ENCODE measurements at places on chromosomes 13 and 19.

DNA sequence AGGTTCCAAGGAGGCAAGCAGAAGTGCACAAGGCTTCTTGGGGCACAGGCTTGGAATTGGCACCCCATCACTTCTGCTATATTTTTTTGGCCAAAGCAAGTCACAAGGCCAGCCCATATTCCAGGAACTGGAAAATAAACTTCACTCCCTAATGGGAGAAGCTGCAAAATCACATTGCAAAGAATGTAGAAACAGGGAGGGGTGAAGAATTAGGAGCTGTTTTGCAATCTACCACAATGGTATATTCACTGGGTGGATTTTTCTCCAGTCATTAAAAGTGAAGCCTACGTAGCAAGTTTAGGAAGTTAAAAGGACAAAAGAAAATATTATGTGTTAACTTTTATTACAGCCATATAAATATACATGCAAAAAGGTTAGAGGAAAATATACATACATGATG lies 464.8 kb downstream of the COG6 start:
- DNase-seq: no peak

DNA sequence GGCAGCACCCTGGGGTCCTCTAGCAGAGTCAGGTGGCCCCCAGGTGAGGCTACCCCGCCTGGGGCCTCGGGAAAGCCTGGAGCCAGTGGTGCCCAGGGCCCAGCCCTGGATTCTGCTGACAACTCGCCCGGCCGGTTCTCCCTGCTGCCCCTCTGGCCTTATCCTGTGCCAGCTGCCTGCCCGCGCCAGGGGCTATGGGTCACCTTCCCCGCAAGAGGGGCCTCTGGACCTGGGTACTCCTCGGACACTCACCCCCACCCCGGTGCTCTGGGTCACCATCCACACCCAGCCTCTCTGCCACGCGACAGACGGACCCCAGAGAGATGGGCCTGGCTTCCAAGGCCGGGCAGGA lies 24.0 kb downstream of the ZBTB7A start:
- DNase-seq: no peak

GRCh38 chr13:50585674-50586413 lies 257.6 kb downstream of the DLEU7 start:
- DNase-seq: no peak

DNA sequence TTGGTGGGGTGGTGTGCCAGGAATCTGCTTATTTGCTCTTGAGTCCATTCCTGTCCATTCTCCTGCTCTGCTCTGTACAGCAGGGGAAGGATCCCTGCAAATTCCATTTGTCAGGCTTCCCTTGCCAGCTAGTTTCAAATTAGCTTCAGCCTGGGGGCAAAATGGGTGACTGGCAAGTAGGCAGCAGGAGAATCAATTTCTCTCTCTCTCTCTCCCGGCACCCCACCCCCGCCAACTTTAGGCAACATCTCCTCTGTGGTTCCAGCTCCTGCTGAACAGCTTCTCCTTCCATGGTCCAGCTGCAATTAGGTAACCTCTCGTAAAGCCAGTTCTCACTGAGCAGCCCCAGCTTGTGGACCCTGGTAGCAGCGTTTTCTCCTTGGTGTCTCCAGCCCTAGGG lies 6.7 kb upstream of the MYCBP2 start:
- DNase-seq: no peak

DNA sequence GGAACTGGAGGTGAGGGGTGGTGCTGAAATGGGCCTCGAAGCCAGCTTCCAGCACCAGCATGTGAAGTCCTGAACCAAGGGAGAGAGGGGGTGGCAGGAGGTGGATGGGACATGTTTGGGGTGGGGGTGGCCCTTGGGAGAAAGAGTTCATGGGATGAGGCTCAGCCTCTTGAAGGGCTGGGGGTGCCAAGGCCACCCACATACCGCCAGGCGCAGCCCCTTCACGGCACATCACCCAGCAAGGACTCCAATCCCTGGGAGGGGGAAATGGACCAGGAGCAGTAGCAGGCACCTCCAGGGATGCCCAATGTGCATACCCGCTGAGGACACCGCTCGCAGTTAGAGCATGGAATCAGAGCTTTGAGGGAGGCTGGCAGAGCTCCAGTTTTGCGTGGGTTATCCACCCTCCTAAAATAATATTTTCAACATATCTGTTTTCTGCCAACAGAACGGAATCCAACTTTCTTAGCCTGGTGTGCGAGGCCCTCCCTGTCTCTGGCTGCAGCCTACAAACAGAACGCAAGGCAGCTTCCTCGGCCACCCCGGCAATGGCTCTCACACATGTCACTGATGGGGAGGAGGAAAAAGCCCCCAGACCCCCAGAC lies 140.5 kb upstream of the VSTM2B start:
- DNase-seq: no peak

DNA sequence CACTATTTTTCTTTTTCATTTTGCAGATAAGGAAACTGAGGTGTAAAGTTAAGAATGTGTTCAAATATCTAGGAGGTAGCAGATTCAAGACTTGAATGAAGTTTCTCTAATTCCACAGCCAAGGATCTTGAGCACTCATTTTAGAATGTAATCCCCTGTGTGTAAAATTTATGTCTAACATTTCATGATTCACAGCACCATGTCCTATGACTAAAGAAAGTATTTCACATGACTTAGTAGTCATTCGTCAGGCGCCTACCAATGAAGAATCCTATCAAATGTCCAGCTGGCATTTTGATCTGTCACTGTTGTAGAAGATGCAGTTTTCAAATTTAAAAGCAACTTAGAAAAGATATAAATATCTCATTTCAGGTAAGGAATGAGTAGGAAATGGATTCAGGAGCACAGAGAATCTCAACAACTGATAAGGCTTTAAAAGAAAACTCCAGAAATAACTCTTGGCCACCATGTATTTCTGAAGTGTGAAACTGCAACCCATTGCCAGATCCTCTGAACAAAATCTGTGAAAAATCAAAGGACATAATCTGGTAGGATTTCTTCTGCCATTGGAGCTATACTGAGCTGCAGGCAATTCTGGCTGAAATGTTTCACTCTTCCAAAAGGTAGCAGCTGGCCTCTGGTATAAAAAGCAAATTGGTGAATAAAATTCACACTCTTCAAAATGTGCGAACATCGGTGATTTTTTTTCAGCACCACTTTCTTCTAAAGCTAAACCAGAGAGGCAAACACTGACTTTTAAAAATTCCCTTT lies 92.2 kb downstream of the DCLK1 start:
- no peak for DNase-seq

DNA sequence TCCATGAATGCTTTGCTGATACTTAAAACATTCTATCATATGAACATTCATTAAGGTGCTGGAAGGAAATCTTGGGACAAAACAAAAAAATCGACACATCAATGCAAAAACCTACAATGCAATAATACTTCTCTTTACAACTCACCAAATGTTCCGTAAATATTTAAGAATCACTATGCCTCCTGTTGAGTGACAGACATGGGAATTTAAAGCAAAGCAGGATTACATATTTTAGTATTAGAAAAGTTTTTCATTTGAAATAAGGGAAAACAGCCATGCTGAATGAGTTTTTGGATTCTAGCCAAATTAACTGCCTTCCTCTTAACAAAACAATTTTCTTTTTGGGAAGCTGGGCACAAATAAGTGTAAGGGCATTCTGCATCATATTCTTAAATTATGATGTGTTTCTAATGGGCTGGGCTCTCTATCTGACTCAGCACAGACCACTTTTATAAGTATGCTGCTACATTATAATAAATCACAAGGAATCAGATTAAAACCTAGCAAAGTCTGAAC lies 93.7 kb downstream of the RBM26 start:
- DNase-seq: no peak

DNA sequence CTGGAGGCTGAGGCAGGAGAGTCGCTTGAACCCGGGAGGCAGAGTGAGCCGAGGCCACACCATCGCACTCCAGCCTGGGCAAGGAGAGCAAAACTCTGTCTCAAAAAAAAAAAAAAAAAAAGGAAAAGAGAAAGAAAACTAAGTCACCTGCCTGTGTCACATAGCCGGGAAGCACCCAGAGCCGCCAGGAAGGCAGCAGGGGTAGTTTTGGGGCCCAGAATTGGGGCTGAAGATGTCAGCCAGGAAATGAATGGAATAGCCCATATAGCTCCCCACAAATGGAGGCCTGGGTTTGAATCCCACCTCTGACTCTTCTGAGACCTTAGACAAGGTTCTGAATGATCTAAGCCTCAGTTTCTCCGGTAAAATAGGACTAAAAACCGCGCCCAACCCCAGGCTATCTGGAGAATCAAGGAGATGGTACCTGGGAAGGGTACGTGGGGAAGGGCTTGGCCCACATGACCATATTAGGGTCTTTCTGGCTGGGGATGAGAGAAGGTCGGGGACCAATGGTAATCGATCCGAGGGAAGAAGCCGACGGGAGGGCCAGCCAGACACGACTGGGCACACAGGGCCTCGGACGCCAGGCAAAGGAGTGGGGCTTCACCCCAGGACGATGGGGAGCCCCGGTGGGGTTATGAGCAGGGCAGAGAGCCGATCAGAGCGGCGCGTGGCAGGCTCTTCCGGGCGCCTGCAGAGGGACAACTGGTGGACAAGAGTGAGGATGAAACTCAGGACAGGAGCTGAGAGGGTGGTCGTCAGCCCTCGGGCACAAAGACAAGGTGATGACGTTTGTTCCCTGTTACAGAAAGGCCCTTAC lies 14.4 kb downstream of the CCDC124 start:
- no peak for DNase-seq

GRCh38 chr13:73107970-73108369 lies 49.2 kb downstream of the KLF5 start:
- DNase-seq: no peak

DNA sequence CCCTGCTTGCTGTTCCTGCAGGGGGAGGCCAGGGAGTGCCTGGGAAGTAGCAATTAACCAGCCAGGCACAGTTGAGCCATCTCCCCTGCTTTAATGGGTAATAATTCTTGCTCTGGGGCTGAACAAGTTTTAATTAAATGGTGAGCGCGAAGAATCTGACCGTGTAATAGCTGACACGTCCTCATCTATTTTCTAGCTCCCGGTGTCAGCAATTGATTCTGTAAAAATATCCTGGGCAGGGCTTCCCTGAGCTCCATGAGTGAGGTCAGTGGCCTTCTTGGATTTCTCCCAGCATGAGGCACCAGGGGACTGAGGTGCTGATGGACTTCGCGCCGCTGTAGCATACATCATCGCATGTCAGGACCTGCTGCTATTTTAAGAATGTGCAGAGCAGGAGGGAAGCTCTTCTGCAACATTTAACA lies 26.9 kb downstream of the SIPA1L3 start:
- no peak for DNase-seq

DNA sequence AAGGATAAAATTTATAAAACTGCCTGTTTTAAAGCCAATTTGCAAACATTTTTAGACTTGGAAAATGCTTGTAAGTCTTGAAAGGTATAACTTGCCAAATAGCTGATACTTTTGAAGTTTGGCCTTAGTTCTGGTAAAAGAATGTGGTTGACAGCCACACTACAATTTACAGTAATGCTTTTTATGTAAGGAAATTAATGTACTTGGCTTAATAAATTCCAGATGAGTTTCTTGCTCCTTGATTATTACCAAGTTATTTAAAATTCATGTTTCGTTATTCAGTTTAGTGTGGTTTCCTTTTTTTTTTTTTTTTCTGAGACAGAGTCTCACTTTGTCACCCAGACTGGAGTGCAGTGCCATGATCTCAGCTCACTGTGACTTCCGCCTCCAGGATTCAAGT lies 14.9 kb downstream of the LMO7 start:
- no peak for DNase-seq

GRCh38 chr13:99282264-99283231 lies 24.4 kb upstream of the GPR18 start:
- no peak for DNase-seq

GRCh38 chr13:68713394-68713793 lies 1394.2 kb upstream of the ATXN8OS start:
- DNase-seq: no peak

GRCh38 chr19:51743405-51743804 lies 8.3 kb downstream of the FPR1 start:
- no peak for DNase-seq

GRCh38 chr19:19280561-19280960 lies 7.5 kb upstream of the TM6SF2 start:
- DNase-seq: no peak

DNA sequence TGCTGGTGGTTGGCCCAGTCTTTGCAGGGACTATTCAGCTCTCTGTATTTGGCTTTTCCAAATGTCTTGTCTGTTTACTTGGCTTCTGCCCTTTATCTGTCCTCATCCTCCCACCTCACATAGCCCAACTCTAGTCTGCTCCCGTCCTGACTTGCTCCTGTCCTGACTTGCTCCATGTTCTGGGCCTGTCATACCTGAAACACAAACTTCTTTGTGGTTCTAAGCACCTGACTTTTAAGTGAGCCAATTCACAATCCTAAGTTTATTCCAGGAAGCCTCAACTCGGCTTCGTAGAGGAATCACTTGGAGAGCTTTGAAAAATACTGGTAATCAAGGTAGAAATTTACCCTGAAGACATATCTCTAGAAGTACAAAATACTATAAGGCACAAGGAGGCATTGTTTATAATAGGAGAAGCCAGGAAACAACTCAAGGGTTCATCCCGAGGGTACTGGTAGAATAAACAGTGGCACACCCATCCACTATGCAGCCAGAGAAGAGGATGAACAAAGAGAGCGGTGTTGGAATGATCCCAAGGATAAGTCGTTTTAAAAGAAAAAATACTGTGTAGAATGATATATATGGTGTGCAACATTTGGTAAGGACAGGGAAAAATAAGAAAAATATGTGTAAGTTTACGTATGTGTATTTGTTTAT lies 284.5 kb downstream of the FGF14 start:
- no peak for DNase-seq

DNA sequence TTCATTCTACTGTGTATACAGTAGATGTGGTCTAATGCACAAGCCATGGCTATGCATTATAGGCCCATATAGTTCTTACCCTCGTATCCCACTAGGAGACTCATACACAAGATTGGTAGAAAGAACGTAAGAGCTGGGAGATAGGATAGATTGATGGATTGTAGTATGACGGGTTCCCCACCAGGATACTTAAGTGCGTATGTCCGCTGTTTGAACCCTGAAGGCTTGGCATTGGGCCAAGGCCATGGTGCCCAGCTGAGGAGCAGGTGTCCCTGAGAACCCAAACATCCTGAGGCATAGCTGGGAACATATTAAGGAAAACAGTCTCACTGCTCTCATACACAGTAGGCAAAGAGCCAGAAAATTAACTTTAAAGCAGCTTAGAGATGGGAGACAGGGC lies 617.5 kb upstream of the KLF12 start:
- no peak for DNase-seq

DNA sequence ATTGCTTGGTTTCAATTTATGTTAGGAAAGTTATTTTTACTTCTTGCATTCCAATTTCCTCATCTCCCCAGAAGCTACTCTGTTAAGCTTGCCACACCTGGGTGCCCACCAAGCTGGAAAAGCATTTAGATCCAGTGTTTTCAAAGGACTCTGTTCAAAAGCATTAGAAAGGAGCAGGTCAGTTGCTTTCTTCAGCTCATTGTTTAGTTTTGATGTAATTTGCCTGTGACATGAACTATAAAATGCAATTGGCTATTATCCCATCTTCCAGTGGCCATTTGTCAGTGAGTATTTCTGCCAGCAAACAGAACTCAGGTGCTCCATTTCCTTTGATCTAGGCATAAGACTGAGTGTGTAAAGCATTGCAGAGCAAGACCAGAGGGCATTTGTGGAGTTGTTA lies 46.7 kb upstream of the RNF113B start:
- DNase-seq: no peak

Measured in substantia nigra (tissue), 51 donors.